Hematopoietic multipotent progenitor cell (in vitro differentiated cells): ENCODE measurements at places on chromosomes 4 and X. TPM values are rescaled to one million over a fixed set of nuclear protein-coding genes. Genes with fewer than 3 reads are reported as not detected.

JCHAIN gene
- total RNA-seq, result 5.9 TPM

CCKAR gene
- not detected for total RNA-seq

GRCh38 chr4:102388611-102389010 lies 43.3 kb upstream of the SLC39A8 start:
- no peak for DNase-seq

DNA sequence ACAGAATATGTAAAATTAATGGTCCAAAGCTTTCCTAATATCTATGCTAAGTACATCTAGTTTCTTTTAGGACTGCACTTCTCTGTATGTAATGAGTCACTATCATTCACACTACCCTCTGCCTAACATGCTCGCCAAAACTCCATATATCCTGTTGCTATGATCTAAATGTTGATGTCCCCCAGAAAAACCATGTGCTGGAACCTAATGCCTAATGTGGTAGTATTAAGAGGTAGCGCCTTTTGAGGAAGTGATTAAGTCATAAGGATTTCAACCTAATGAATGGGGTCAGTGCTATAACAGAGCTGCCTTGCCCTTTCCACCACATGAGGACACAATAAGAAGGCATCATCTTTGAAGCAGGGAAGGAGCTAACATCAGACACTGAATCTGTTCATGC lies 34.9 kb upstream of the NFKB1 start:
- no peak for DNase-seq

PPP1R3F gene
- 5.9 TPM for total RNA-seq

GRCh38 chr4:59920416-59920815 lies 1279.7 kb upstream of the ADGRL3 start:
- no peak for DNase-seq

DNA sequence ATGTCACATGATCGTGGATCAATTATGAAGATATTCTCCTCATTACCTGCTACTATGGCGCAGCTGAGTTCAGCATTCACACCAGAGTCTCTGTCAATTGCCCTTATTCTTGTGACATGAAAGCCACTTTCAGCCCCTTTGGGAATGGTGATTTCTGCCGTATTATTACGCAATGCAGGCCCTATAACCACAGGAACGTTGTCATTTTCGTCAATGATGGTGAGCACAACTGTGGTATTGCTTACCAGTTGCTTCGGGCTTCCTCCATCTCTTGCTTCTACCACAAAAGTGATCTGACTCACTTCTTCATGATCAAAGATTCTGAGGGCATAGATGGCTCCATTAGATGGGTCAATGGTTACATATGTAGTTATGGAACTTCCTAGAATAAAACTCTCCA lies 2.1 kb downstream of the PCDH18 start:
- no peak for DNase-seq

- no peak for DNase-seq
These were observed 39.8 kb upstream of the MID1 start for GRCh38 chrX:10660171-10660570.

- no peak for DNase-seq
These were observed 97.2 kb upstream of the ACSL4 start for GRCh38 chrX:109830157-109830703.

TRAPPC11 gene
- total RNA-seq, result 35.0 TPM

DNA sequence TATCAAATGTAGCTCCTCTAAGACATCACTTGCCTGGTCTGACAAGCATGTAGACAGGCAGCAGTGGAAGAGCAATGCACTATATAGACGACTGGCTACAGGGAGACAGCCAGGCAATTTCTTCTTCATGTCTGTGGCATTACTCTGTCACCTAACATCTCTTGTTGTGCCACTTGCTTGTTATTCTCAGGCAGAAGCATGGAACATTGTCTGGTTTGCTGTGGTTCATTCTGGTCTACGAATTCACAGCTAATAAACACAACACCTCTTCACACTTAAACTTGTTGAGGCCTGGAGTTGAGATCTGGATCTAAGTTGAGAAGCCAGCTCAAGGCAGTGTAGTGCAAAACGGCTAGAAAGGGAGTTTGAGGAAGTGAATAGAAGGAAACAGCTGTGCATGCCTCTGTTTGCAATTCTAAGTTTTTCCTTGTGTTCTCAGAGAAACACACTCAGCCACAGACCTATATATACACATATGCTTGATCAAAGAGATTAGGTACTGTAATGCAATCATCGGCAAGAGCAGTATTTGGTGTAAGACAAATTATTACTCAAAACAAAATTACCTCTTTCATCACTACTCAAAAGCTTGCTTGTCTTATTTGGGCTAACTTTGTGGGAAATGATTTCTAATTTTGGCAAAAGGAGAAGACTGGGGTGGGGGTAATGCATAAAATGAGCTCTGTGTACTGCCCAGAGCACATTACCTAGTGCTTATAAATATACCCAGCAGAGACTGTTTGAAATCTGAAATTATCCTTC lies 243.8 kb downstream of the PPP3CA start:
- DNase-seq, result peak; percentile 92

VGLL1 gene
- total RNA-seq, result not detected

GRCh38 chr4:156746111-156746510 lies 225.5 kb downstream of the PDGFC start:
- no peak for DNase-seq

DNA sequence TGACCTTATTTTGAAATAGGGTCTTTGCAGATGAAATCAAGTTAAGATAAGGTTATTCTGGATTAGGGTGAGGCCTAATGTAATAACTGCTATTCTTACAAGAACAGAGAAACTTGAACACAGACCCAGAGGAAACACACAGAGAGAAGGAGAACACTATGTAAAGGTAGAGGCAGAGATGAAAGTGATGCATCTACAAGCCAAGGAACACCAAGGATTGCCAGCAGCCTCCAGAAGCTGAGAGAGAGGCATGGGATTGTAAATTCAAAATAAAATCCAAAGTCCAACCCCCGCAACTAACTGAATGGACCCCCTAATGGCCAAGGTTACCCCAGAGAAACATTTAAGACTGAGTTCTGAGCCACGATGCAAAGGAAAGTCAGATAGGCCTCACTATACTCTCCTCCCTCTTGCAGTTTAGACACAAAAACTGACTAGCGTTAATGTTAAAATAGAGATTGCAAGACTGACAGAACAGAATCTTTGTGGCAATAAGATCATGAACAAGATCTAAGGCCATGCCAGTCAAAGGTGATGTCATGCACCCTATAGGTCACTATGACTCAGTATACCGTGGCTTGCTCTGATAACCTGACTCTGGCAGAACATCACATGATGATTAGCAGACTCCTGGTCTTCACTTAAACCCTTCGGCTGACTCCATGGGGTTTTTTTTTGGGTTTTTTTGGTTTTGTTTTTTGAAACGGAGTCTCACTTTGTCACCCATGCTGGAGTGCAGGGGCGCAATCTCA lies 42.9 kb downstream of the DDX60L start:
- no peak for DNase-seq

DNA sequence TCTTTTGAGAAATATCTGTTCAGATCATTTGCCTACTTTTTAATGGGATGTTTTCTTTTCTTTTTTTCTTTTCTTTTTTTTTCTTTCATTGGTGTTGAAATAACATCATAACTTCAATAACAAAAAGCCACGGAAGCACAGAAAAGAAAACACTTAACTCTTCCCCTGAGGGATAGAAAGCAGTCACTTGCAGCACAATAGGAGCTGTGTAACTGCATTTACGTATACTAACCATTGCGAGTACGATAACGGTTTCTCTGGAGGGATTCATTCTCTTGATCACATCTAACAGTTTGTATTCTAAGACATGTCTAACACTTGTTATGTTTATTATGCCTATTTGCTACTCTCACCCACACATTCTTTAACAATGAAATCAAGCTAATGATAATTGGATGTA lies 27.3 kb downstream of the C4orf46 start:
- DNase-seq, result no peak
